ENCODE measurements at places on chromosomes 7 and 10.

- DNase-seq, result peak; percentile 24
These were observed 49.9 kb upstream of the SH2B2 start for GRCh38 chr7:102236592-102237287.

GRCh38 chr7:26668821-26669220, 195.6 kb downstream of the SKAP2 start:
- DNase-seq, result no peak

GRCh38 chr7:8511855-8512254, 78.4 kb downstream of the NXPH1 start:
- DNase-seq, result no peak

GRCh38 chr7:18262058-18262457, 233.5 kb upstream of the HDAC9 start:
- no peak for DNase-seq

- DNase-seq, result peak; percentile 89
These were observed 9.6 kb upstream of the CCM2 start for GRCh38 chr7:44990109-44991023.

GRCh38 chr7:74379938-74380337, 73.8 kb upstream of the GTF2IRD1 start:
- no peak for DNase-seq

- DNase-seq, result no peak
These were observed 6.4 kb upstream of the CYP3A4 start for GRCh38 chr7:99790407-99790806.

GRCh38 chr7:25820432-25821040, 331.5 kb upstream of the NFE2L3 start:
- DNase-seq, result no peak

- DNase-seq, result no peak
These were observed 18.0 kb downstream of the MACC1 start for GRCh38 chr7:20199015-20199737.

DNA sequence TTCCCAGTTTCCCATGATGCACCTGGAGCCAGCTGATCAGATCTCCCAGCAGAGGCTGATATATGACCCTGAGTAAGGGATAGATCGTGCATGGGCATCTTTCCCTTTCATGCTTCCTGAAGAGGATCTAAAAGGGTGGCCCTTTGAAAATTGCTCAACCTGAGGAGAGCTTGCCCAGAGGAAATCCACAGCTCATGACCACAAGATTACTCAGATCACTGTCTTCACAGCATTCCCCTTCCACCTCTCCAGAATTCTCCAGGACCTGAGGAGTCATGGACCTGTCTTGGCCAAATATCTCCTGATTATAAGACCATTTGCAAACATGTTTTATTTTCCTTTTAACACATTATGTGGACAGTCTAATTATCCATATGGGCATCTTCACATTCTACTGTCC, 328.1 kb downstream of the LHFPL3 start:
- DNase-seq, result no peak

GRCh38 chr10:120369856-120370276, 87.2 kb upstream of the PLPP4 start:
- DNase-seq, result peak; percentile 36

DNA sequence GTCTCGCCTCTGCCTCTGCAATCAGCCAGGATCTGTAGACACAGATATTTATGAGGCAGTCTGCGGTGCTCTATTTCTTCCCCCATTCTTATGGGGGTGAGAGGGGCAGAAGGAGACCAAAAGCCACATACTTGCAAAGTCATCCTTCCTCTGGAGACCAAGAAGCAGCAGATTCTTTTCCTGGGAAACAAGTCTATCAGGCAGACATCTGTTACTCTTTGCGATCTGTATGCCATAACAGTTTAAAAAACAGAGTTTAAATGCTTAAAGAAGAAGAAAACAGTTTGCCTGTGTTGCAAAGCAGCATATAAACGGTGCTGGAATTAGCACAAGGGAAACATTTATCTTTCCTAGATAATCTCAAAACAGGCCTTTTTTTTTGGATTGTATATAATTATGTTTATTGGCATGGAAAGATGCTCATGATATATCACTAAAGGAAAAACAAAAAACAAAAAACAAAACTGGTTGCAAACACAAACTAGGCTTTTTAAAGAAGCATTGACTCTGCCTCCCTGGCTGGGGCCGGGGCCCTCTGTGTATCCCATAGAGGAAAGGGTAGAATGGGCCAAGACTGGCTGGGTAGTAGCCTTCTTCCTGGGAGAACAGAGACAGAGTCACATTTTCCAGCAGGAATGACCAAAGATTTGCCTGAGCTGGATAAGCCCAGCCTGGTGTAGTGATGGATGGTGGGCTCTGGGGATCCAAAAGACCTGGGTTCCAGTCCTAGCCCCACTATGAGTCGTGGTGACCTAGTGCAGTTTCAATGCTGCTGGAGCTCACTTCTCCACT, 50.4 kb downstream of the RGS10 start:
- no peak for DNase-seq

DNA sequence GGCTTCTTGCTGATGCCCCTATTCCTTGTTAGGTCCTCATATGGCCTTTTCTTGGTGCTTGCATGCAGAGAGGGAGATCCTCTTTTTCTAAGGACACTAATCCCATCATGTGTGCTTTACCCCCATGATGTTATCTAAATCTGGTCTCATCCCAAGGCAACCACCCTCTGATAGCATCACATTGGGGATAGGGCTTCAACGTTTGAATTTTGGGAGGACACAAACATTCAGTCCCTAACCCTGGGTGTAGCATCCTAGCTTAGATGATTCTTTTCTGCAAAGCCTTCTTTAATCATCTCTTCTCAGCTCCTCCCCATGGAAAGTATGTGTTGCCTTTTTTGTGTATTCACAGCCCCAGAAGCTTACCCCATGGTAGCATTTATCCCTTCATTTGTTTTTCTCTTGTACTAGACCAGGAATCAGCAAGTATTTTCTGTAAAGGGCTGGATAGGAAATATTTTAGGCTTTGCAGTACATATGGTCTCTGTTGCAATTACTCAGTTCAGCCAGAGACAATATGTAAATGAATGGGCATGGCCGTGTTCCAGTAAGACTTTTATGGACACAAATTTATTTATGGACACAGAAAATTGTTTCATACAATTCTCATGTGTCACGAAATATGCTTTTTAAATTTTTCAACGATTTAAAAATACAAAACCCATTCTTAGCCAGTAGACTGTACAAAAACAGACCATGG, 101.5 kb upstream of the CSTF2T start:
- no peak for DNase-seq

DNA sequence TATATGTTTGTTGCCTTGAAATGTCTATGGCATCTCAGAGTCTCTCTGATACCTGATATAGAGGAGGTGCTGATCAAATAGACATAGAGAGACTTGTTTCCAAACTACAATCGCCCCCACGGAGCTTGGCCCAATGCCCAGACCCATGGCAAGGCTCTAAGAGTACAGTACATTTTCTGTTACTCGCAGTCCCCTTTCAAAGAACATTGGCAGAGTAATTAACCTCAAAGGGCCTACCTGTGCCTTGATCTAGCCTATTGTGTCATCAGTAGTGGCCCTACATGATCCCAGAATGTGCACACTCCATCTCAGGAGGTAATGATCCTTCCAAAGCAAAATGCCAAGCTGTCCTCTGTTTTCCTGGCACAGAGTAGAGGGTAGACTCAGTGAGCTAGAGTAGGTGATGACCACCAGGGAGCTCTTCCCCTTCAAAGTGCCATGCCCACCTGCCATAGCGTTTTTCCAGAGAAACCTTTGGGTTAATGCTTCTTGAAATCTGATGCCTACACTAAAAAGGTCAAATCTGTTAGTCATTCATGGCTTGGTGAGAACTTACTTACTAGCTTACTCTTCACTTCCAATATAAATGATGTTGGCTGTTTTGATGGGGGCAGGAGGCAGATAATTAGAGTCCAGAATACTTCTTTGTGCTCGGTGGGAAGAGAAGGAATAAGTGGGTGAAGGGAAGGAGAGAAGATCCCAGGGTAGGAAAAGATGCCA, 41.2 kb upstream of the ACSL5 start:
- DNase-seq, result no peak

- no peak for DNase-seq
These were observed 256.9 kb downstream of the STK31 start for GRCh38 chr7:23966941-23967340.

GRCh38 chr7:30799206-30799975, 28.2 kb downstream of the MINDY4 start:
- no peak for DNase-seq

DNA sequence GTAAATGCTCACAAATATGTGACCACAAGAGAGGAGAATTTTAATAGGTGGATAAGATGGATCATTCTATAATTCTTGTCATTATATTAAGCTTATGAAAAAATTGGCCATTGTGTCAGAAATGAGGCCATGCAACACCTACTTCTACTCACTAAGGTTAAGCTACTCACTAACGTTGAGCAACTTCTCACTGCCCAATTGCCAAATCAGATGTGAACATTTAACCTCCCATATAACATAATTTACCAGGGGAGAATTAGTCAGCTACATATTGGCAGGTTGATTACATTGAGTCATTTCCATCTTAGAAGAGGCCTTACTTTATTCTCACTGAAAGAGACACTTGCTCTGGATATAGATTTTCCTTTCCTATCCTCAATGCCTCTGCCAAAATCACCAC, 211.2 kb upstream of the DGKB start:
- DNase-seq, result no peak

DNA sequence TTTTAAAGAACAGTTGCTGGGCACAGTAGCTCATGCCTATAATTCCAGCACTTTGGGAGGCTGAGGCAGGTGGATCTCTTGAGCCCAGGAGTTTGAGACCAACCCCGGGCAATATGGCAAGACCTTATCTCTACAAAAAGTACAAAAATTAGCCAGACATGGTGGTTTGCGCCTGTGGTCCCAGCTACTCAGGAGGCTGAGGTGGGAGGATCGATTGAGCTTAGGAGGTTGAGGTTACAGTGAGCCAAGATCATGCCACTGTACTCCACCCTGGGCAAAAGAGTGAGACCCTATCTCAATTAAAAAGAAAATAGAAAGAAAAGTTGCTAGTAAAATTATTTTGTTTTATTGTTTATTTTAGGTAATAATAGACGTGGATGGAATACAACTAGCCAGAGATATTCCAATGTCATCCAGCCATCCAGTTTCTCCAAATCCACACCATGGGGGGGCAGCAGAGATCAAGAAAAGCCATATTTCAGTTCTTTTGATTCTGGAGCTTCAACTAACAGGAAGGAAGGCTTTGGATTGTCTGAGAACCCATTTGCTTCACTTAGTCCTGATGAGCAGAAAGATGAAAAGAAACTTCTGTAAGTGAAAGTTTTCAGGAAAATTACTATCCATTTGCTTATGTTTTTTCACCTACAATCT, 3.0 kb downstream of the NUP42 start:
- DNase-seq, result peak; percentile 74

DNA sequence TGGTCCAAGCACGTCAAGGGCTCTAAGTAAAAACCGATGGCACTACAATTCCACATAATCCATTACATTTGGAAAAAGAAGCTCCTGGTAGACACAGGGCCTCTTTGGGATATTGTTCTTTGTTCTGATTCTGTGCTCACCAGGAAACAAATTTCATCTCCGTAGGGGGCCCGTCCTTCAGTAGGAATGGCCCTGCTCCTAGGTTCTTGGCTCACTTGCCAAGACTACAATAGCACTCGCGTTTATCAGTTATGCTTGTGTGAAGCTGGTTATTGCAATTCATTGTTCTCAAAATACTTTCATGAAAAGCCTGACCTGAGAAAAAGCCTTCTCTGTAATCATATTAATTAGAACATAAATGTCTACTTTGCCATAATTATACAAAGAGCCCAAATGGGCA, 10.3 kb upstream of the ZC3HAV1L start:
- DNase-seq, result no peak

GRCh38 chr10:70910486-70911341, 22.3 kb upstream of the PCBD1 start:
- no peak for DNase-seq

GRCh38 chr10:77049146-77049545, 588.5 kb downstream of the KCNMA1 start:
- DNase-seq, result no peak

GRCh38 chr10:101214446-101215396, 14.5 kb downstream of the LBX1 start:
- no peak for DNase-seq

DNA sequence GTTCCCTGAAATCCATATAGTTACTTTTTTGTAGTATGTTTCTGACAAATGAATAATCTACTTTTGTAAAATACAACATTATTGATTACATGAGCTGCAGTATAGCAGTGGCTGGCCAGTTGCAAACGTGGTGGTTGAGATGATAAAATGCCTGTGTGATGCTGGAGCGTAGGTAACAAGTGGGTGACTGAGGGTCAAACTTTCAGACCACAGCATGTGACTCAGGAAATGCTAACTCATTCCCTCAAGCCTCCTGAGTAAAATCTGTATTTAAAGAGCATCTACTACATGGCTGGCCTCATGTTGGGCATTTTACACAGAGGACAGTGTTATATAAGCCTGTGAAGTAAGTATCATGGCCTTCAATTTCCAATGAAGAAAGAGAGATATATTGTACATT, 585.2 kb downstream of the GRID1 start:
- DNase-seq, result no peak

DNA sequence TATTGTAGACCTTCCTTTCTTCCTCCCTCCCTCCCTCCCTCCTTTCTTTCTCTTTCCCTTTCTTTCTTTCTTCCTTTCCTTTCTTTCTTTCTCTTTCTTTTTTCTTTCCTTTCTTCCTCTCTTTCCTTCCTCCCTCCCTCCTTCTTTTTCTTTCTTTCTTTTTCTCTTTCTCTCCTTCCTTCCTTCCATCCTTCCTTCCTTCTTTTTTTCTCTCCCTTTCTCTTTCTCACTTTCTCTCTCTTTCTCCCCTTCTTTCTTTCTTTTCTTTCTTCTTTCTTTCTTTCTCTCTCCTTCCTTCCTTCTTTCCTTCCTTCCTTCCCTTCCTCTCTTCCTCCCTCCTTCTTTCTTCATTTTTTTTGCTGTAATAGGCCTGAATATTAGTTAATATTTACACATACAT, 638.0 kb downstream of the SORCS3 start:
- no peak for DNase-seq

Data from foreskin melanocyte (primary cell).